ENCODE measurements at places on chromosomes 1 and 21.

DNA sequence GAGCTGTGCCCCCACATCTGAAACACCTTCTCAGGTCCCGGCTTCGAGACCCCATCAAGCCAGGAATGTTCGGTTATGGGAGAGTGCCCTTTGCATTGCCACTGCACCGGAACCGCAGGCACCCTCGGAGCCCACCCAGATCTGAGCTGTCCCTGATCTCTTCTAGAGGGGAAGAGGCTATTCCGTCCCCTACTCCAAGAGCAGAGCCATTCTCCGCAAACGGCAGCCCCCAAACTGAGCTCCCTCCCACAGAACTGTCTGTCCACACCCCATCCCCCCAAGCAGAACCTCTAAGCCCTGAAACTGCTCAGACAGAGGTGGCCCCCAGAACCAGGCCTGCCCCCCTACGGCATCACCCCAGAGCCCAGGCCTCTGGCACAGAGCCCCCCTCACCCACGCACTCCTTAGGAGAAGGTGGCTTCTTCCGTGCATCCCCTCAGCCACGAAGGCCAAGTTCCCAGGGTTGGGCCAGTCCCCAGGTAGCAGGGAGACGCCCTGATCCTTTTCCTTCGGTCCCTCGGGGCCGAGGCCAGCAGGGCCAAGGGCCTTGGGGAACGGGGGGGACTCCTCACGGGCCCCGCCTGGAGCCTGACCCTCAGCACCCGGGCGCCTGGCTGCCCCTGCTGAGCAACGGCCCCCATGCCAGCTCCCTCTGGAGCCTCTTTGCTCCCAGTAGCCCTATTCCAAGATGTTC is 4.3 kb downstream of the ADAMTSL4 start:
- DNase-seq = no peak

- no peak for DNase-seq
Observed at GRCh38 chr1:101077849-101078248, 52.3 kb upstream of the DPH5 start.

DNA sequence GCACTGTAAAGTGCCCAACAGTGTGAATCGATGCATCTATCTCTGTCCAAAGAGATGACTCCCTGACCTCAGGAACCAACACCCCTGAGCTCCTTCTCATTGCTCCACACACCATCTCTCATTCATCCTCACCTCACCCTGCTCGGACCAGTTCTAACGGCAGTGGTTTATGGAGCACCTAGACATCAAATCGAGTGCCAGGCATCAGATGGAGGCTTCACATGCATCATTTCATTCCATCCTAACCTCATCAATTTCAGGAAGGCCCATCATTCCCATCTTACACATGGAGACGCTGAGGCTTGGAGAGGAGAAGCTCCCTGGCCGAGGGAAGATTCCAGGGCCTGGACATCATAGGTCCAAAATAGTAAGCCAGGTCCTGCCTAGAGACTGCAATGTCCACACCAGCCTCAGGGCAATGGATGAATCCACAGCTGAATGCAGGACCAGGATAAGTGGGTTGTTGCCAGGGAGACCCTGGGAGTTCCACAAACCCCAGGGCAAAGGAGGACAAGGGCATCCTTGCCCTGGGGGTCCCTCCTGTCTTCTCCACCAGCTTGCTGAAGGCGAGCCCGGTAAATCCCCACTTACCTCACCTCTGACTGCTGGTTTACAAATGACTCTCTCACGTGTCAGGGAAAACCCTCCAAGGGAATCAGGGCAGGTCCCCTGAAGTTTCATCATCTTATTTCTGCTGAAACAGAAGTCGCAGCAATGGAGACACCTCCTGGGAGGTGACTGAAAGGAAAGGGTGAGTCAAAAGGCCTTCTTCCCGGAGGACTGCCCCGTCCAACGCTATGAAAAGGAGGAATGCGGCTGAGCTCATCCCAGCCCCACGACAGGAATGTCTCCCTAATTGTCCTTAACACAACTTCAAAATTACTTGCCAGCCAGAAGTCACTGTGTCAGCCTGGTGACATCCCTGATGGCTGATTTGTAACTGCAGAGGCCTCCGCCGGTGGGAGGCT is 9.0 kb upstream of the IFFO2 start:
- DNase-seq = no peak

GRCh38 chr1:79811173-79811572 is 804.6 kb upstream of the ADGRL4 start:
- DNase-seq = no peak

- no peak for DNase-seq
Observed at GRCh38 chr1:187001198-187001889, 172.6 kb downstream of the PLA2G4A start.

DNA sequence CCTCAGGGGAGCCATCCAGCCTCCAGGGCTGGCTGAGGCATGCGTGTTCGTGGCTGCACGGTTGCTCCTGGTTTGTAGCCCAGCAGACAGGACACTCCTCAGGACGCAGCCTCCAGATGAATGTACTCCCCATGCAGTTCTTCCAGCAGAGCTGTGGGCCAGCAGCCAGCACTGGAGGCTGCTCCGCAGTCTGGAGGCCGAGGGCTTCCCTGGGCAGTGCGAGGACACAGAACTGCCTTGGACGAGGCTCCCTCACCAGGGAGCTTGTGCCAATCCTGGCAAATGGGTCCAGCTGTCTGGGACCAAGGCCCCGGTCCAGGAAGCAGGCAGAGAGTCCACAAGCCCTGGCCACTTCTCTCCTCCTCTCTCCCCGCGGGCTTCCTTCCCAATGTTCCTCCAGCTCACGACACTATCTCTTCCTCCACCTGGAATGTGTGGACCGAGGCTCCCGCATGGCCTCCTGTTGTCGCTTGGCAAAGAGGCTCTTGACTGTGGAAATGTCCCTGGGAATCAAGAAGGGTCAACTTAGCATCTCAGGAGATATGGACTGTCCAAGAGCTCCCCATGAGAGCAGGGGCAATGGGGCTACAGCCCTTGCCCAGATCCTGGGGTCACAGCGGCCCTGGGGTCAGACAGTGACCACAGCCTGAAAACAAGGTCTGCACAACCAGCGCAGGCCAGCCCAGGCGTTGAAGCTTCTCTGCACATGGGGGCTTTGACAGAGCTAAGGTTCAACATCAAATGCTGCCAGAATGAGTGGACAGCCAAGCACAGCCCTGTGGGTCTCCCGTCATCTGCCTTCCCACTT is 5.3 kb downstream of the EDN2 start:
- no peak for DNase-seq

DNA sequence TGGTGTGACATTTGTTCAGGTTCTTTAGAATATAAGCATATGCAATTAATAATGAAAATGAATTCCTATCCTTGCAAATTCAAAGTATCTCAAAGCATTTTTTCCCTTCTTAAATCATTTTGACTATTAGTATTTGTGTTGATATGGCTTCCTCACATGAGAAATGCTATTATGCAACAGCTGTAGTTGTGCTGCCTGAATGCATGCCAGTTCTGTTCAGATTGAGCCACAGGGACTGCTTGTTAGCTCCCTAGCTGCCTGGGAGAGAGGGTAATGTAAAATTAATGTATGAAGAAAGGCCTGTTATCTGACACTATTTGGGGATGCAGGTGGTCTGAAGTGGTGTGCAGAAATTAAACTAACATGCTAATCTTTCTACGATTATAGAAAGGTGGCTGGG is 45.5 kb downstream of the CACHD1 start:
- DNase-seq = no peak

DNA sequence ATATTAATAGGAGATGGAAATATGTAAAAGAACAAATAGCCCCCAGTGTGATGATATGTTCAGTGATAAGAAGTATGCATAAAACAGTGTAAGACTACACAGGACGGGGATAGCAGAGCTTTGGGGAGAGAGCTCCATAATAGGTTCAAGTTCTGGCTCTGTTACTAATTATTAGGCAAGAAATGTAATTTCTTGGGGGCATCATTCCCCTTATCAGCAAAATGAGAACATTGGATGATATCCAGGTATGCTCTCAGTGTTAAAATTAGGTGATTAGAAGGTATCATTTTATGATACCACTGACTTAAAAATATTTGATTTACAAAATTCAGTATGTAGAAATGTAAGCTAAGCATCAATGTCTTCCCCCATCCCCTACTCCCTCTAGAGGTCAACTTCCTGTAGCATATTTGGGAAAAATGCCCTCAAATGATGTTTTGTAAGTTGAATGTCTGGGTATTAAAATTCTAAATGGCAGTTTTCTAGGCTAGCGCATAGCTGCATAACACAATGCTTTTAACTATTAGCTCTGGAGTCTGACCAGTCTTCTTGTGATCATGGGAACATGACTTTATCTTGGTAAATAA is 585.7 kb upstream of the CAMK1G start:
- no peak for DNase-seq

DNA sequence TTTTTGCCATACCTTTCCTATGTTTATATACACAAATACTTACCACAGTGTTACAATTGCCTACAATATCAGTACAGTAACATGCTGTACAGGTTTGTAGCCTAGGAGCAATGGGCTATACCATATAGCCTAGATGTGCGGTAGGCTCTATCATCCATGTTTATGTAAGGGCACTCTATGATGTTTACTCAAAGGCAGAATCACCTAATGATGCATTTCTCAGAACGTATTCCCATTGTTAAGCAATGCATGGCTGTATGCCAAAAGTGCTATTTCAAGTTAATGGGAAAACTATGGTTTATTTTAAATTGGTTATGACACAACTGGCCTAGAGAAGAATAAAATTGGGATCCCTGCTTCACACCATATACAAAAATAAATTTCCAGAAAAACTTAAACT is 36.9 kb upstream of the DISP1 start:
- DNase-seq = no peak

GRCh38 chr1:109265741-109266330 is 16.5 kb downstream of the CELSR2 start:
- no peak for DNase-seq

DNA sequence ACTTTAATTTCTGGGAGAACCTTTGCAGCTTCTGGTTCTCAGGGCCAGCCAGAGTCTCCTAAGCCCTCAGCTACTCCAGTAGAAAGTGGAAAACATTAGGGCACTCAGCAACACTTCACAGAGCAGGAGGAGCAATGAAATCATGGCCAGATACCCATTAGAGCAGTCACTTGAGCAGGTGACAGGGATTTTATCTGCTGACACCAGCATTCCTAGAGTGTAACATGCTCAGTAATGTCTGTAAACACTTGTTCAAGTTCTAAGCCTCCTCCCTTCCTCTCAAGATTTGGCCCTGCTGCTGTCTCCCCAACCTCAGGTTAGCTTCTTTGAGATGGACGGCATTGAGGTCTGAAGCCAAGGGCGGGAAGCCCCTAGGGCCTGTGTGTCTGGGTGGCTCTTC is 218.0 kb downstream of the GRIK3 start:
- no peak for DNase-seq

DNA sequence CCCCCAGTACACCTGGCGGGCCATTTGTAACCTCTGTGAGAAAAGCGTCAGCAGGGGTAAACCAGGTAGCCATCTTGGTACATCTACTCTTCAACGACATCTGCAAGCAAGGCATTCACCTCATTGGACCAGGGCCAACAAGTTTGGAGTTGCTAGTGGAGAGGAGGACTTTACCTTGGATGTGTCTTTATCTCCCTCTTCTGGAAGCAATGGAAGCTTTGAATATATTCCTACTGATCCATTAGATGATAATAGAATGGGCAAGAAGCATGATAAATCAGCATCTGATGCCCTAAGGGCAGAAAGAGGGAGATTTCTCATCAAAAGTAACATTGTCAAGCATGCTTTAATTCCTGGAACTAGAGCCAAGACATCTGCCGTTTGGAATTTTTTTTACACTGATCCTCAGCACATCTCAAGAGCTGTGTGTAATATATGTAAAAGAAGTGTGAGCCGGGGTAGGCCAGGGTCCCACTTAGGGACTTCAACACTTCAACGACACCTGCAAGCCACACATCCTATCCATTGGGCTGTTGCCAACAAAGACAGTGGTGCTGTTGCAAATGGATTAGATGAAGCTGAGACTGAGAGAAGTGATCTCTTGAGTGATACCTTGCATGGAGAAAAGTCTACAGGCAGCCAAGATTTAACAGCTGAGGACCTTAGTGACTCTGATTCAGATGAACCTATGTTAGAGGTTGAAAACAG is 2.7 kb downstream of the ZBED6 start:
- DNase-seq = no peak

DNA sequence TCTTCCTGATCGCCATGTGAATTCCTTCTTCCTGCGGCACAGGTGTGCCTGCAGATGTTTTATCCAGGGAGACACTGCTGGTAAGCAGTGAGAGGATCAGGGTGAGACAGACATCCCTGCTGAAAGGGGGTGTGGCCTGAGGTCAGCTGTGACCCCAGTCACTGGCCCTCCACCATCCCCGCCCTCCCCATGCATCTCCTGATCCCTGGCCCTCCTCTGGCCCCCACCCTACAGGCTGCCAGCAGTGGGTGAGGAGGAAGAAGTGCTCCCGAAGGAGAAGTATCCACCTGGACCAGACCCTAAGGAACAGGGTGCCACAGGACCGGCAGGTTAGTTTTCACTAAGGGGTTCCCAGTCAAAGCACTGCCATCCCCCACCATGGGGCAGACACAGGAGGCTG is 85.3 kb downstream of the GLIS1 start:
- DNase-seq = no peak

- DNase-seq = no peak
Observed at GRCh38 chr21:40254540-40255465, 387.6 kb downstream of the PCP4 start.

DNA sequence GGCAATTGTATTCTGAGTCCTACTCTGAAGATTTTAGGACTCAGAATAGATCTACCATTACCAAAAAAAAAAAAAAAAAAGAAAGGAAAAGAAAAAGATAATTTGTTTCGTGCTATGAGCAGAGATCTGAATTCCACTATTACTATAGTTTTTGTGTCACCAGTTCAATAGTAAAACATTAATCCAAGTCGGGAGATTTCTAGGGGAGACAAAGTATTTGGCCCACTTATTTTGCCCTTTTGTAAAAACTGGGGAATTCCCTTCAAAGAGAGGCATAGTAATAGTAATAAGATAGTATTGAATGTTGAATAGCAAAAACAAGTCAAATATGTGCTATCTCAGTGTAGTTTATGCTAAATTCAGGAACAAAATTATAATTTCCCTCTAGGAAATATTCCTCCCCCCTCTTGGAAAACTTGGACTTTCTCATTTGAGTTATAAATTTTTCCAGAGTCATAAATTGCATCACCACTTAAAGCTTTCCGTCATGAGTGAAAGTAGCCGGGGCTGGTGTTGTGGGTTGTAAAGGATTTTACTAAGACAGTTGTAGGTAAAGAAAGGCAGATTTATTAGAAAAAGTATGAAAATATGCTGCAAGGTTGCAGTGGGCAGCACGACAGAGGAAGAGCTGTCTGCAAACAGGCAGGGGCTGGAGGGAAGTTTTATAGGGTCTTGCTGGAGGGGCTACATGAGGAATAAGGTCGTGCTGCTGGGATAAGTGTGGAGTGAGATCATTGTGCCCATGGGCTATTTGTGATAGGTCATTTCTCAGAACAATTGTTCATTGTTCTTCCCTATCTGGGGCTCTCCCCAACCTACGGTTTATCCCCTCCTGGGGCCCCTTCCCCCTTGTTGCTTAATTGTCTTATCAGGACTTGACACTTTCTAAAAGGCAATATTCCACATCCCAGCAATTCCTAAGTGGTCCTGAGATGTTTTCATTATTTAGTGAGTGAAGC is 1009.9 kb downstream of the PLA2G4A start:
- peak; percentile 25 for DNase-seq
